ENCODE measurements at places on chromosomes 5 and 9. TPM values are rescaled to one million over a fixed set of nuclear protein-coding genes. Genes with fewer than 3 reads are reported as not detected.

SLC46A2 gene
- not detected for total RNA-seq

RLN1 gene
- total RNA-seq, result not detected

- no peak for DNase-seq
Observed at GRCh38 chr9:13209498-13209897, 70.0 kb downstream of the MPDZ start.

GRCh38 chr5:13878357-13878756 lies 66.1 kb downstream of the DNAH5 start:
- DNase-seq, result no peak

DNA sequence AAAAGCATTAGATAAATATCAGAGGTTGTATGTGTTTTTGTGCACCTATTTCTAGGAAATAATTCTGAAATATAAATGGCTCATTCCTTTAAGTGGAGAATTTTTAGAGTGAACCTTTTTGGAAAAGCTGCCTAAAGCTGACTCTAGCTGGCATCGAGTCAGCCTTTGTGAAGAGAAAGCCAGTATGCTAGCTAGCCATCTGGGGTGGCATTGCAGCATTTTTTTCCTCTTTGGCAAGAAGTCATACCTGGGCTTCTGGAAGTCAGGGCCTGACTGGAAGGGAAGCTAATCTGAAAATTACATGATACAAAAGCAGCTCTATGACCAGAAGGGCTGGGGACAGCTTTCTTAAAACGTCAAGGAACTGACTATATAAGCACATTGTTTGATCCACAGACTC lies 19.7 kb downstream of the ANP32B start:
- DNase-seq, result no peak

- no peak for DNase-seq
Observed at GRCh38 chr5:95379133-95379532, 12.0 kb upstream of the FAM81B start.

DNA sequence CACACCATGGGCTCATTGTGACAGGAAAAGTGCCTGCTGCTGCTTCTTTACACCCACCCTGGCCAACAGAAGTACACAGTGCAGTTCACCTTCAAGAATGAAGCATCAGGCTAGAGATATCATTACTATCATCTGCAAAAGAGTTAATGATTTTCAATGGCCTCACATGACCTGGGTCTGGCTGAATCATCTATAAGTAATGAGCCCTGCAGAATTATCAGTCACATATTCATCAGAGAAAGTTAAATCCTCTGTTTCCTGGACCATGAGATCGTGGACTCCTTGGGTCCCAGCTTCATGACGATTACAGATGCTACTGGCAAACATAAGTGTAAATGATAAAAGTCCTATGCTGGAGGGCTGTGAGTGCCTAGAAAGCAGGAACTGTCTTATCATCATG lies 8.3 kb downstream of the BAG1 start:
- no peak for DNase-seq
